ENCODE measurements at places on chromosomes 1 and 21. TPM values are rescaled to one million over a fixed set of nuclear protein-coding genes. Genes with fewer than 3 reads are reported as not detected.

Gene FMO5
- total RNA-seq: 0.14 TPM

Gene RHD
- not detected for total RNA-seq

Gene TMEM125
- total RNA-seq: 0.21 TPM

Gene RAB42
- total RNA-seq: not detected

Gene GUCA2A
- total RNA-seq: not detected

Gene UMODL1
- not detected for total RNA-seq

Gene OR2G6
- not detected for total RNA-seq

Gene GJA8
- total RNA-seq: not detected

Gene MARK1
- not detected for total RNA-seq

Gene OR2T29
- total RNA-seq: not detected
